Stimulated activated CD8-positive, alpha-beta memory T cell treated with anti-CD3 and anti-CD28 coated beads, Interleukin-4, amount 100 ng/mL, for 1 hour (primary cell): ENCODE measurements at places on chromosomes 5 and 9.
A peak's percentile ranks its signal among the peaks of the same experiment; 100 is the strongest.

DNA sequence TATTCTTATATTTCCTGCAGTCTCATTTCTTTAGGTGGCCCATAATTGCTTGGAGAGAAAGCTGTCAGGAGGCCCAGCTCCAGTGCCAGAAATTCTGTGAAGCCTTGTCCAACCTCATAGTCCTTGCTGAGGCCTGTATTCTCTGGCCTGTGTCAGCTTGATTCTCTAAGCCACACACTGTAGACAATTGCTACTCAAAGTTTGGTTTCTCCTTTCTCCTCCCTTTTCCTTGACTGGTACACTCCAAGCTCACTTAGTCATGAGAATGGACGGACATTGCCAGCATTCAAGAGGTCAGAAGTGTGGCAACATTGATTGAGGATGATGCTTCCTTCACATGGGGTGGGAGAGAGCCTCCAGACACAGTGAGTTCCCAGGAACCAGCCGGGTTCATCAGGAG, 71.3 kb upstream of the CXCL14 start:
- DNase-seq, result no peak

DNA sequence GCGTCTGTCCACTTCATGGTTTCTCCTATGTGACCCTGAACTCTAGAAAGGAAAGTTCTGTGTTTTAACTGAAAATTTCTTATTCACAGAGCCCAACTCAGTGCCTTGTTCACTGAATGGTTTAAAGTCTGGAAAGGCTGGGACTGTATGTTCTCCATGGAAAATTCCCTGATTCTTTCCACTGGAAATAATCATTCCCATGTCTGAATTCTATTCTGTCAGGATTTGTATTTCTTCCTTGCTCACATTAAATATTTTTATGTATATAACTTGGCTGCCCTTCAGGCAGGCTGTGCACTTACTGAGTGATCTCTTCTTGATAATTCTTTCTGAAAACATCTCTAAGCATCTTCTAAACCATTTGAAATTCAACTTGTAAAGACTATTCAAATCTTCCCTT, 1126.9 kb upstream of the DMAC1 start:
- no peak for DNase-seq

- no peak for DNase-seq
Observed at GRCh38 chr5:149561848-149562247, 10.6 kb upstream of the CSNK1A1 start.

- DNase-seq, result no peak
Observed at GRCh38 chr9:91560301-91560700, 136.7 kb upstream of the NFIL3 start.

DNA sequence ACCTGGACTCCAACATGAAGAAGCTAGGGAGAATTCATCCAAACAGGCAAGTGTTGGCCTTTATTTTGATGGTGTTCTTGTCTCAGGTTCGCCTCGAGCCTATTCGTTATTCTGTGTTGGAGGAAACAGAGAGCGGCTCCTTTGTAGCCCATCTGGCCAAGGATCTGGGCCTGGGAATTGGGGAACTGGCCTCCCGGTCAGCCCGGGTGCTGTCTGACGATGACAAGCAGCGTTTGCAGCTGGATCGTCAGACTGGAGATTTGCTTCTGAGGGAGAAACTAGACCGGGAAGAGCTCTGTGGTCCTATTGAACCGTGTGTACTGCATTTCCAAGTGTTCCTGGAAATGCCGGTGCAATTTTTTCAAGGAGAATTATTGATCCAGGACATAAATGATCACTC, 367 bp downstream of the PCDHB4 start:
- DNase-seq, result no peak

- no peak for DNase-seq
Observed at GRCh38 chr5:127812570-127812969, 109.4 kb downstream of the CCDC192 start.

DNA sequence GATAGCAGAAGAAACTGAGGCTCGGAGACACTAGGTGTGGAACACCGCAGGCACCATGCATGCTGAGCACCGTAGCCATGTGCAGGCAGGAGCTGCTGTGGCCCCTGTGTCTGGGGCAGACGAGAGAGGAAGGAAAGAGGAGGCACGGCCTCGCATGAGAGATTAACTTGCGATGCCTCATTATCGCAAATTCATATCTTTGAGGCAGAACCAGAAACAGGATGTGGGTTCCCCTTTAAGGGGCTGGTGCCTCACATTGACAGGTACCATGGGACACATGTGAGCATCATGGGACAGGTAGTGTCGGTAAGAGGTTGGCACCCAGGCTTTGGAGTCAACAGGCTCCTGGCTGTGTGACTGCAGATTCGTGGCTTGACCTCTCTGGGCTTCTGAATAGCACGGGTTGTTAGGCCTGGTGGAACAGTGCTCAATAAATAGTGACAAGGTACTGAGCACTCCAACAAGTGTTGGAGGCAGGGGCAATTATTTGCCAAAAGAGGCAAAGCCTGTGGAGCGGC, 40.8 kb downstream of the NAIF1 start:
- DNase-seq, result peak; percentile 59

DNA sequence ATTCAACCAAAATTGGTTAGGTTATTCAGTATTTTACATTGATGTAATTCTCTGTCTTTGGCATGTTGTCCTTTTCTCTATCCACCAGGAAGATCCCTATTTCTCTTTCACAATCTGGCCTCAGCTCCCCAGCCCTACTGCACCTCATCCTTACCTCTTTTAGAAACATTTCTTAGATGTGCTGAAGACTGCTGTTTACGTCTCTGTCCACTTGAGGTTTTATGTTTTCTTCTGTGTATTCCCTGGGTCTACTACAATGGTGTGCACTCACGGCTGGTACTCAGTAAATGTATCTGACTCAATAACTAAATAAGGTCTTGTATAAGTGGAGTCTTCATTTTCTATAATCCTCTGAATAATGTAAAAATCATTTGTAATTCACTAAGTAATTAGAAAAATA, 822.7 kb downstream of the DTWD2 start:
- DNase-seq, result no peak

- DNase-seq, result no peak
Observed at GRCh38 chr5:168427224-168427623, 59.0 kb upstream of the RARS1 start.

DNA sequence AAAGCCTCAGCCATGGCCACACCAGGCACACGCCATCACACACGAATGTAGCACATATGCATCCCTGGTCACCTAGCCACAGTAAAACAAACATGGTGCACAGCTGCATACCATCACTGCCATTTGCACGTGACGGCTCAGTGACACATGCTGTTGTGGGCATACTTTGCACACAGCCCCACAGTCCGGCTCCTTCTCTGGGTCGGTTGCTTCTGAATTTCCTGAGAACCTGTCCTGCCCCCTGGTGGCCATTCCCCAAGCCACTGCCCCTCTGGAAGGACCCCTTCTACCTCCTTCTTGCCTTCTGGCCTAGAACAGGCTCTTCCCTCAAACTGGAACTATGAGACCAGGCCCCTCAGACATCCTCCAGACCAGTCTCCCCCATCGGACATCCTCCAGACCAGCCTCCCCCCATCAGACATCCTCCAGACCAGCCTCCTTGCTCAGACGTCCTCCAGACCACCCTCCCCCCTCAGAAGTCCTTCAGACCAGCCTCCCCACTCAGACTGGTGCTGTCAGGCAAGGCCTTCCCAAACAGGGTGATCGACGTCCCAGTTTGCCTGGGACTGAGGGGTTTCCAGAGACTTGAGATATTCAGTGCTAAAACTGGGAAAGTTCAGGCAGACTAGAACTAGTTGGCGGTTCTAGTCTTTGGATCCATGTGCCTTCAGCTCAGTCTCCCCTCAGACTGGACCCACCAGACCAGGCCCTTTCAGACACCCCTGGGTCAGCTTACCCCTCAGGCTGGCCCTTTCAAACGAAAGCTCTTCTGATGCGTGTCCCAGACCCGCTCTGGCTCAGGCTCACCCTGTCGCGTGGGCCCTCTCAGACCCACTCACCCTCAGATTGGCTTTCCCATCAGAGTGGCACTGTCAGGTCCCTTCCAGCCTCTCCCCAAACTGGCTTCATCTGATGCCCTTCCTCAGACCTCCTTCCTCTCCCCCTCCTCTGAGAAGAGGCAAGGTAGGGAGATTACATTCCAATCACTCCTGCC, 24.3 kb upstream of the ENHO start:
- DNase-seq, result no peak

DNA sequence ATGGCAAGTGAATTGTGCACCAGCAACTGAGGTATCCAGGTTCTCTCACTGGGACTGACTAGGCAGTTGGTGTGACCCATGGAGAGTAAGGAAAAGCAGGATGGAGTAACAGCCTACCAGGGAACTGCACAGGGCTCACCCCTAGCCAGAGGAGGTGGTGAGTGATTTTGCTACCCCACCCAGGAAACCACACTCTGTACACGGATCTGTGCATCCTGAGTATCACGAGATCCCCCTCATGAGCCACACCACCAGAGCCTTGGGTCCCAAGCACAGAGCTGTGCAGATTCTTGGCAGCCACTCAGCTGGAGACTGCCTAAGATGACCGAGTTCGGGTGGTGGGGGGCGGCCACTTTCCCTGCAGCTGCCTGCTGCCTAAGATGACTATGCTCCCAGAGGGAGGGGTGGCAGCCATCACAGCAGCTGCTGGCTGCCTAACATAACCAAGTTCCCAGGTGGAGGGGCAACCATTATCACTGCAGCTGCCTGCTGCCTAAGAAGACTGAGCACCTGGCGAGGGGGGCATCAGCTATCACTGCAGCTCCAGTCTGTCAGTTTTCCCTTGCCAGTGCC, 48.4 kb upstream of the EFNA5 start:
- no peak for DNase-seq

DNA sequence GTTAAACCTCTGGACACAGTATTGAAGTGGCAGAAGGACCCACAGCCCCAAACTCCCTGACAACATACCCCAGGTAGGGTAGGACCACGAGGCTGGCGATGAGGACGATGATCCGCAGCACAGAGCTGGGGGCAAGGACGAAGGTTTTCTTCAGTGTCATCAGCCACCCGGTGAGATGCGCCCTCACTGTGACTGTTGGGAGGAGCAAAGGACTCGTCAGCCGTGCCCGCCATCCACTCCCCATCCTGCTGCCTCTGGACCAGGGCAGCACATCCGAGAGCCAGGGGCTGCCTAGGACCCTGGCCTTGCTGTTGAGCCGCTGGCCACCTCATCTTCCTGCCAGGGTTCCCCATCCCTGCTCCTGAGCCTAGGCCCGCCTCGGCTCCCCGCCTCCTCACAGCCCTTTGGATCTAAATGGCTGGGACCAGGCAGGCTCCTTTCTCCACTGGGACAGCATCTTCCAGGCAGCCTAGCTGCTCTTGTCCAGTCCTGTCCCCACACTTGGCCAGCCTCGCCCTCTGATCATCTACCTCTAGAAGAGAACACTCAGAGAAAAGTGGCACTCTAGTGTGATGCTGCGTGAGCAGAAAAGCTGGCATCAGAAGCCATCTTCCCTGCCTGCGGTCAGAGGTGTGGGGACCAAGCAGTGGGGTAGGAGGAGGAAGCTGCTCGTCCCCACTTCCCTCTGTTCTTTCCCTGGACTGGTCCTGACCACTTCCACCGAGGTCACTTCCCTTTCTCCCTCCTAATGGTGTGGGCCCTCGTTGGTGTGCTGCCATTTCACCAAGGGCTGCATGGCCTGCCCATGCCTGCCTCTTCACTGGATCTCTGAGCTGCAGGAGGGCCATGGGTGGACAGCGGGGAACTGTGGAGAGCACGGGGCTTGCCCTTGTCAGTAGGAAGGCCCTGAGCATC, 49.2 kb downstream of the OTULIN start:
- no peak for DNase-seq

DNA sequence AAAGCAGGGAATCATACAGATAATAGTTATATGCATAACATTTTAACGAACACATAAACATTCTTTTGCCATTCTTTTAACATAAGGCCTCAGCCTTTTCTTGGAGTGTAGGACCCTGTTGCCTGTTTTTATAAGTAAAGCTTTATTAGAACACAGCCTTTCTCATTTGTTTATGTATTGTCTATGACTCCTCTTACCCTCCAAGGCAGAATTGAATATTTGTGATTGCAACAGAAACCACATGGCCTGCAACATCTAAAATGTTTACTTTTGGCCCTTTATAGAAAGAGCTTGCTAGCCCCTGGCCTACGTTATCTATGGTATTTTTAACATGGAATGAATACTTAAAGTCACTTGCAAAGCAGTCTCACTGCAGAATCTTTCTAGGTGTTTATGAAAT, 2.6 kb downstream of the SLC31A1 start:
- DNase-seq, result no peak

DNA sequence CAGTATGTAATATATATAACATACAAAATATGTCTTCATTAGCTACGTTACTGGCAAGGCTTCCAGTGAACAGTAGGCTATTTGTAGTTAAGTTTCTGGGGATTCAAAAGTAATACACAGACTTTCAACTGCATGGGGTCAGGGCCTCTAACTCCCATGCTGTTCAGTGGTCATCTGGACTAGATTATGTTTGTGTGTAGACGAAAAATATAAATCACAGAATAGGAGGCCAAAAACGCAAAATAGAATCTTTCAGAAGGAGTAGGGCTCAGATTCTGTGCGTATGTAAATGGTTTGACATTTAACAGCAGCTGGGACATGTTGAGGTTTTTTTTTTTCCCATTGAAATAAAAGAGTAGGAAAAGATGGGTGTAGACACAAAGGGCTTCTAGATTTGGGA, 1048.7 kb upstream of the WWC1 start:
- DNase-seq, result no peak
